Activated naive CD4-positive, alpha-beta T cell treated with Interleukin-2 at 50 U/mL for 16 hours (primary cell): ENCODE measurements at places on chromosomes 16 and 17.

- no peak for DNase-seq
Measured at GRCh38 chr17:8175795-8176196, 384 bp downstream of the TMEM107 start.

DNA sequence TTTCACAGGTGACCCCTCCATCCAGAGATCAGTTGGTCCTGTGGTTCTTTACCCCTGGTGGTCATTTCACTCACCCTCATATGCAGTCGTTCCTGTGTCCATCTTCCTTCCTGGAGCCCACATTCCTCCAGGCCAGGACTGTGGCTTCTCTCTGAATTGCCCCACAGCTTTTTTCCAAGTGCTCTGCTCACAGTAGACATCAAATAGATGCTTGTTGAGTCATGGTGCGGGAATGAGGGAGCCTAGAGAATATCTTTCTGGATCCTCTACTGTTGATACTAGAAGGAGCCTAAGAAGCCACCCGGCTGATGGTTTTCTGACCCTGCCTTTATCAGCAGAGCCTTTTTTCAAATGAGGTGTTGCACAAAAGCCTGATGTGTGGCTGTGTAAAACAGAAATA, 10.4 kb downstream of the USB1 start:
- DNase-seq, result no peak

DNA sequence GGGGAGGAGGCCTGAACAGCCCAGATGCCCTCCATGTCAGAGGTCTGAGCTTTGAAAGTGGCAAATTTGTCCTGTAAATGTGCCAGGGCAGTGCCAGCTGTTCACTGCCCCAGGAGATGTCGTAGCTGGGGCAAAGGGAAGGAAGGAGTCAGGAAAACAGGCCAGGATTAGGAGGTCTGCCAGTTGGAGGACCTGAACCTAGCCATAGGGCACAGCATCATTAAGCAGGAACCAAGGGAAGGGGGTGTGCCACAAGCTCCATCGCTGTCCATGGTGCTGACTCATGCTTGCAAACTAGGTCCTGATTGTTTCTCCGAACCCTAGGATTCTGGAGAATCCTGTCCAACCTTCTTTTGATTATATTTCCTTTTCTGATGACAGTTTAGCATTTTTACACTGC, 124.2 kb downstream of the TMEM132E start:
- no peak for DNase-seq

DNA sequence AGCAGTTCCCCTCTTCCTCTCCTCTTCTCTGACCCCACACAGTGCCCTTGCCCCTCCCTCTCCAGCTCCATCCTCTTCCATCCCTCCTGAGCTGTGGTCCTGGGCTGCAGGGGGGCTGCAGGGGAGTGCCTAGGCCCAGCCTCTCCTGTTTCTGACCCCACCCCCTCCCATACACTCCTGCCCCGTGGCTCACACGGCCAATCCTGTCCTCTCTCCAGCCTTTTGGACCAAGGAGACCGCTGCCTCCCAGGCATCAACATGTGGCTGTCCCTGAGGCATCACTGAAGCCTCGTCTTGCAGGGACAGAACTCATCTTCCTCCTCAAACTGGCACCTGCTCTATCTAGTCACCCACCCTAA, 6.7 kb downstream of the CLUH start:
- DNase-seq, result no peak

- DNase-seq, result peak; percentile 60
Measured at GRCh38 chr17:2337544-2338314, 428 bp downstream of the SGSM2 start.

DNA sequence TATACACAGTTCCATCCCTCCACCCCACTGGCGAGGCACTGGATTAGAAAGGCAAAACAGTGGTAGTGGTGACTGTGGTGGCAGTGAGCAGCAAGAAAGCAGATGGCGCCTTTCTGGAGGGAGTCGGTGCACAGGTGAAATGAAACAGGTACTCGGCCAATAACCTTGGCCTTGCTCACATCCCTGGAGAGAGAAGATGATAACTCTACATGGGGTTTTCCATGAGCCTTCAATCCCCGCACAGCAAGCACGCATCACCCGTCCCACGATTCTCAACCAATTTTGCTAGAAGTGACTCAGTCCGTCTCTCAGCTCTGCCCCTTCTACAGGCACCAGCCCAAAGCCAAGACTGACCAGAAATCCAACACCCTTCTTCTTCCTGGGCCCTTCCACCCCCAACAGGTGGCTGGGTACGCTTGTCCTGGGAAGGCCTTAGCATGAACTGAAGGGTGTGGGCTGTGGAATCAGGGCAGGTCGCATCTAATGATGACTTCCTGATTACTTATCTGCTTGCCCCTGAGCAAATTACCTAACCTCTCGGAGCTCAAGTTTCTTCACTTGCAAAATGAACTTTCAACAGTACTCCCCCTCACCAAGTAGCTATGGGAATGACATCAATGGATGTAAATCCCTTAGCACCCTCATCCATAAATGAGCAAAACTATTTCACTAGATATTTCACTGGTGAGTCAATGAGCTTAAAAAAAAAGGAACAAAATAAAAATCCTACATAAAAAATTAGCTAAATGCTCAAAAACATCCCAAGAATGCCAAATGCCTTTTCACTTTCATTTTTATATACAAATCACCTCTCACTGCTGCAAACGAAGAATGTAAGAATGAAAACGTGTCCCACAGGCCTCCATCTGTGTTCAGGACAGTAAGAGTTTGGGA, 18.0 kb downstream of the XPO6 start:
- peak; percentile 46 for DNase-seq

- DNase-seq, result no peak
Measured at GRCh38 chr16:85625485-85626117, 12.5 kb downstream of the GSE1 start.

GRCh38 chr17:80261159-80261894, 675 bp downstream of the RNF213 start:
- DNase-seq, result peak; percentile 65

- DNase-seq, result peak; percentile 60
Measured at GRCh38 chr17:35568561-35568960, 7.9 kb upstream of the SLFN14 start.

- no peak for DNase-seq
Measured at GRCh38 chr17:21304091-21304490, 19.6 kb downstream of the MAP2K3 start.

DNA sequence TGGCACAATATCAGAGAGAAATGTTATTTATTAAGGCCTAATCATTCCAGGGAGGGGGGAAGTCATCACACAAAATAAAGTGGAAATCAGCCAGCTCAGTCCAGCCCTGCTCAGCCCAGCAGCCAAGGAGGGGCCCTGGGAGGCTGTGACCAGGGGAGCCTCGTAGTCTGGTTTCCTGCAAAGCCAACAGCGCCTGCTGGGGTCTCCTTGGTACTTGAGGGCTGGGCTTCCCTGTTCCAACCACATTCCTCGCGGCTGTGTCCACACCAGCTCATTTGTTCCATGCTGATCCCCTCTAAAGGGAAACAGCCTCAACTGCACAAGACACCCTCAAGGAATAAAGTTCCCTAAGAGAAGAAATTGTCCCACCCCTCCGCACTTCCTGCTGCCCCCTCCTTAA, 154.0 kb downstream of the TMEM132E start:
- no peak for DNase-seq
